ENCODE measurements at places on chromosomes 13 and 19.
A peak's percentile ranks its signal among the peaks of the same experiment; 100 is the strongest.

- no peak for DNase-seq
Observed at GRCh38 chr19:56269348-56269747, 3.2 kb upstream of the EDDM13 start.

DNA sequence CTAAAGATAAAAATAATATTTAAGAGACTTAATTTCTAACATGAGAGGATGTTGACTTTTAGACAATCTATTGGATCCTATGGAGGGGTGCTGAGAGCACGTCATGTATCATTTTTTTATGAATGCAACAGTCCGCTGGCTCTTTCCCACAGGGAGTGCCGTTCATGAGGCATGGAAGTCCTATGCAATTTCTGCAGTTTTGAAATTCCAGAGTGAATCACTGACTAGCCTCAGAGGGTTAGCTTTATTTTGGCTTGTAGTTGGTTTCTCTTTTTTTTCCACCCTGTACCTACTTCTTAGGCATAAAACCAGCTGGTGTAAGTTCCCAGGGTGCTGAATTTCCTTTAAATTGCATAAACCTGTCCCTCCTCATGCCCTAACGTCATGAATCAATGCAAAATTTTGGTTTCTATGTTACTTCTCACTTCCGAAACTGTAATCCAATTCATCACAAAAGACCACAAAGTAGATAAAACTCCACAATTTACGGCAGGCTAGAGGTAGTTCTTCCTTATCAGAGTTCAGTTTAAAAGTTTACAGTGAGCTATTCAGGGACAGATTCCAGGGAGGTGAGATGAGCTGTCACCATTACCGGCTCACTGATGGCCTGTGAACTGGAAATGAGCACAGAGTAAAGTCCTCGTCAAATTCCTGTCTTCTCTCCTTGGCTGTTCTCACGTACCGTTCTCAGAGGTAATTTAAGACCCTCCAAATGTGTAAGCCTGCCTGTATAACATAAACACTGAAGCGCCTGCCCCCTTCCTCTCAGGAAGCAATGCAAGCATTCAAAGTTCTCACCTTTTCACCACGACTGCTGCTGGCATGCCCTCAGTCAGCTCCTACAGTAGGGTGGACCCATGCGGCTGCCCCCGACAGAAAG lies 216.6 kb upstream of the SLC10A2 start:
- no peak for DNase-seq

GRCh38 chr19:17766543-17767131 lies 15.4 kb downstream of the FCHO1 start:
- DNase-seq = no peak

DNA sequence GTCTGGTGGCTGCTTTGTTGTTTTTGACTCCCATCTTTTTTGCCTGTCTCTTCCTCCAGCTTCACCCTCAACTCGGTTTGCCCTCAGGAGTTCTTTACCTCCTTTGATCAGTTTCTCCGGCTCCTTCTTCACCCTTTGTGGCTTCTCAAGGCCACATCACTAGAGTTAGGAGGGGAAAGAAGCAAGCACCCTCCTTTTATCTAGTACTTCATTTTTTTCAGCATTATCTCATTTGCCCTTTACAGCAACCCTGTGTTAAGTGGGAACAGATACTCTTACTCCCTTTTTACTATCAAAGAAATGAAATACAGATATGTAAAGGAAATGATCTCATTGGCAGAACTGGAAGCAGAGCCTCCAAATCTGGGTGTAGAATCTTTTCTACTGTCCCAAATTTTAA lies 26.9 kb downstream of the RAP2A start:
- no peak for DNase-seq

DNA sequence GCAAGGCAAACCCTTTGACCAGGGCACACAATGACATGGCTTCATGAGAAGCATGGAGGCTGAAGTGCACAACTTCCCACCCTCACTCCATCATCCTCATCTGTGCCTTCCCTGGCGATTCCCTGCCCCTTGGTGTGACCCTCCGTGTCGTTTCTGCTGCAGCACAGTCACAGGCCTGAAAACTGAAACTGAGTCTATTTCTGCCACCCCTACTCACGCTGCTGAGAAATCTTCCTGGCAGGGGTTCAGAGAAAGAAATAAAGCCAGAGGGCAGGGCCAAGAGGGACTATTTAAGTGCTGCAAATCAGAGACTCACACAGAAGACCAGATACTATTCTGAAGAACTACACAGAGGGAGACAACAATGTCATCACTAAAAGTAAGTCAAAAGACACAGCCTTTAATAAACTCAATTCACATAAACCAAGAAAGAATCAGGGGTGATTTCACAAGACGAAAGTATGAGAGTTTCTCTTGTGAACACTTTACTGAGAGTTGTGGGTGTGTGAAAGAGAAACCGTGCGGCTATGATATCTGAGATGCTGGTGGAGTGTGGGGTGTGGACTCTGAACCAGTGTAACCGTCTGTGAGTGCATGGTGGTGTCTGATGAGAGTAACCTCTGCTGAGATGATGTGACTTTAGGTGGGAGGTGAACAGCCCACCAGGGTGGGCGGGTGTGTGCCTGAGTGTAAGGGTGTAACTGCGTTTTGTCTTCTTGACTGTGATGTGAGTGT lies 23.5 kb downstream of the LGALS16 start:
- no peak for DNase-seq

DNA sequence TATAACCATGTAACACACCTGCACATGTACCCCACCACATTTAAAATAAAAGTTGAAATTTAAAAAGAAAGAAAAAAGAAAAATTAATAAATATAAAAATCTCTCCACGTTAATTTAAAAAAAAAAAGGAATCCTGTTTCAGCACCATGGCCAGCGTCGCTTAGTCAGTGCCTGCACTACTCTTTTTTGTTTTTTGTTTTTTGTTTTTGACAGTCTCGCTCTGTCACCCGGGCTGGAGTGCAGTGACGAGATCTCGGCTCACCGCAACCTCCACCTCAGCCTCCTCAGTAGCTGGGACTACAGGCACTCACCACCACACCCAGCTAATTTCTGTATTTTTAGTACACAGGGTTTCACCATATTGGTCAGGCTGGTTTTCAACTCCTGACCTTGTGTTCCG lies 835.9 kb downstream of the UQCRFS1 start:
- no peak for DNase-seq

DNA sequence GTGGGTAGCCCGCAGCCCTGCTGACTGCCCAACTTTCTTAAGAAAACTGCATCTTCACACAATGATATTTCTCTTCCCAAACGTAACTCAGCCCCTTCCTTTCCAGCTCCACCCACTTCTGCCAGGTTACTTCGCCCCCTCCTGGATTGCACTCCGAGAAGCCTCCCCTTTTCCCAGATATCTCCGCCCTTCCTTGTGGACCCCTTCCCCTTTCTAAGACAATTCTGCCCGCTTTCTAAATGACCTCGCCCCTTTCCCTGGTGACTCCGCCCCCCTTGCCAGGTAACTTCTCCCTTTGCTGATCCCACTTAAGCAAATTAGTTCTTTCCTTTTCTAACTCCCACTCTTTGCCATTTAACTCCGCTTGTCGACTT lies 2.6 kb downstream of the VSIG10L start:
- DNase-seq = no peak

DNA sequence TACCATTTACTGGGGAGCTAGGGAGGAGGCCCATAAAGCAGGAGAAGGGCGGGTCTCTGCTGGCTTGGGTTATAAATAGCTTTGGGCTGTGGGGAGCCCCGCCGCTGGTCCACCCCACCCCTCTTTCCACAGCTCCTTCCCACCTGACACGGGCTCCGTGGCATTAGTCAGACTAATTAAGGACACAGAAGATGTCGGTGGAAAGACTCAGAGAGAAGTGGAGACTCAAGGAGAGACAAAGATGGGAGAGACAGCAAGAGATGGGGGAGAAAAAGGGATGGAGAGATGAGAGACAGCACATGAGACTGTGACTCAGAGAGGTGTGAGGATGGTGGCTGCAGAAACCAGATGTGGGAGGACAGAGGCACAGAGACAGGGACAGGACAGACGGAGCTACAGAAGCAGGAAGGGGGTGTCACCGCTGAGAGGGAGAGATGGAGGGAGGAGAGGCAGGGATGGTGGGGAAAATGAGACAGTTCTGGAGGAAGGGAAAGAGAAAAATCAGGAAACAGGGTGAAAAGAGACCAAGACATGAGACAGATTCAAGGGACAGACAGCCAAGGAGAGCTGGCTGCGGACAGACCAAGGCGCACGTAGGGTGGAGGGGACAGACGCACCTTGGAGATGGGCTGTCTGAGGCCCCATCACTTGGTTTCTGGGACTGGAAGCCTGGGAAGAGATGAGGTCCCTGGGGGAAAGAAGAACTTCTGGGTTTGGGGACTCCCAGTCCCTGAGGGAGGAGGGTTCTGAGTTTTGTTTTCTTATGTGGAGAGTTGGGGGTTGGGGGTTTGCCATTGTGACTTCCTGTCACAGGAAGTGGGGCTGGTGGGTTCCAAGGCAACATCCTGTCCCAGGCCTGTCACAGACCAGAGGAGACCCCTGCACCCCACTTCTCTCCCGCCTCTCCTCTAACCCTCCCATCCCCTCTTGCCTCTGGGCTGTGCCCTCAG lies 4.1 kb downstream of the ARHGEF1 start:
- DNase-seq = peak; percentile 82

DNA sequence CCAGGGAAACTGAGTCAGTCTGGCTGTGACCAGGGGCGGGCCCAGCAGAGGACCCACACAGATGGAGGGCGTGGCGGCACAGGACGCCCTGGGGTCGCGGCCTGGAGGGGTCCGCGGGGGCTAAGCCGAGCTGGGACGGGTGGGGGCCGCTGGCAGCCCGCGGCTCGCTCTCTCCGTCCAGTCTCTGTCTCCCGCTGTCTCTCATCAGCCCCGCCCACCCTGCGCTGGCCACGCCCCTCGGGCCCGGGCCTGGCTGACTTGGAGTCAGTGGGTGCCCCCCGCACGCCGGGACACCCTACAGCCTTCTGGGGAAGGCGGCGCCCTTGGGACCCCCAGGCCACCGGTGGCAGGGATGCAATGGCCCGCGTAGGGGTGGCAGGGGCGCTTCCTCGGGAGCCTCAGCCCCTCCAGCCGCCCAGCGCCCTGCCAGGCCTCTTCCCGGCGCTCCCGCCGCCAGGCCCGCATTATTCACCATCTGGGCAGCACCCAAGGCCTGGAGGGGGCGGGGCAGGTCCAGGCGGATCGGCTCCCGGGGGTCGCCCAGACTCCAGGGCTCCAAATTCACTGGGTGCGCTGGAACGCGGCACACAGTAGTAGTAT lies at the start of gene TBXA2R:
TBXA2R (minus strand) TSS at position 186 of the 600 bp plus-strand sequence. CDS start 6,241 bp downstream, outside the sequence.
- DNase-seq = peak; percentile 88
